ENCODE measurements at places on chromosomes 3 and 15.

GRCh38 chr15:28977377-28978010, 91.7 kb downstream of the APBA2 start:
- DNase-seq = no peak

- DNase-seq = no peak
Observed at GRCh38 chr3:28916713-28917499, 364.0 kb upstream of the RBMS3 start.

GRCh38 chr15:88220443-88221335, 35.9 kb downstream of the NTRK3 start:
- peak; percentile 58 for DNase-seq

DNA sequence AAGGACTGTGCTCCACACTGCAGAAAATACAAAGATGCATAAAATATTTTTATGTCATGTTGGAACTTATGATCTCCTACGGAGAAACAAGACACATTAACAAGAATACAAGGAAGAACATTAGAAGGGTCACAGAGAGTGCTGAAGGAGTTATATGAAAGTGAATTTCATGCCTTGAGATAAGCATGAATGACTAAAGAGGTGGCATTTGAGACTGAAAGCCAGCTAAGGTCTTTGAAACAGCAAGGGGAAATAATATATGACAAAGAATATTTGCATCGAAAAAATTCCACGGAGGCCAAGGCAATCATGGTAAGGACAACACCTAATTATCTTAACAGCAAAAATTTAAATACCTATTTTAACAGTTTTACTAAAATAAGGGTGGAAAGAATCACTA, 12.5 kb downstream of the GSK3B start:
- DNase-seq = no peak

GRCh38 chr15:79003301-79003700, 58.5 kb upstream of the CTSH start:
- no peak for DNase-seq

- no peak for DNase-seq
Observed at GRCh38 chr15:57061281-57061680, 142.8 kb downstream of the TCF12 start.

GRCh38 chr3:77381431-77381830, 341.5 kb downstream of the ROBO2 start:
- no peak for DNase-seq

DNA sequence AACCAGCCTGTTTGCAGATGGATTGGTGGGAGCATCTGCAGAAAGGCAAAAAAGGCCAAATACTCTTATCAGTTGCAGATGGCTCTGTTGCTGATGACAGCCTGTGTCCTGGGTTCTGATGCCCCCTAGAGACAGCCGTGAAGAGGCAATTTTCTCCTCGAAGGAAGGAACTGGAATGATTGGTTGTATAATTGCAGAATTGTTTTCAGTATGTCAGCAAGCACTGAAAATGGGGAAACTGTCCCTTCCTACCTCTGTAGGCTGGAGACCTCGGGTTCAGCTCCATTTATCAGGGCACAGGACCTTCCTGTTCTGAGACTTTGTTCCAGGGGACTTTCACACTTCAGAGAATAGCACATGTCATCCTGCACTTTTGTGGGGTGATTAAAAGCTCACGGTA, 103.0 kb downstream of the PGPEP1L start:
- DNase-seq = no peak

GRCh38 chr3:197482001-197482400, 73.8 kb downstream of the BDH1 start:
- no peak for DNase-seq

- DNase-seq = no peak
Observed at GRCh38 chr15:80773122-80773551, 6.0 kb upstream of the CEMIP start.

DNA sequence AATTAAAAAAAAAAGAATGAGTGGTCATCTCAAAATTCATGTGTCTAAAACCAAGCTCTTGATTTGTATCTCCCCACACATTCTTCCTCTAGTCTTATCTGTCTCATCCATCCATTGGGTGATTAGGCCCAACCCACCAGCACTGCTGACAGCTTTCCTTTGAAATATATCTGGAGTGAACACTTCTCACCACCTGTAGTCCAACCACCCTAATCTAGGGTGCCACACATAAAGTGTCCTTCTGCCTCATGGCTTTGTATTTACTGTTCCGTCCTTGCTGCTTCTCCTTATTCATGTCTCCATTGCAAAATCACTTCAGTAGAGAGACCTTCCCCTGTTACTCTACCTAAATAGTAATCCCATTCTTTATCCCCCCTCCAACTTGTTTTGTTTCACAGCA, 82.4 kb upstream of the PTX3 start:
- DNase-seq = no peak

GRCh38 chr3:118688396-118688884, 346.2 kb downstream of the IGSF11 start:
- DNase-seq = no peak

GRCh38 chr3:111851511-111851954, 7.5 kb upstream of the PHLDB2 start:
- no peak for DNase-seq

DNA sequence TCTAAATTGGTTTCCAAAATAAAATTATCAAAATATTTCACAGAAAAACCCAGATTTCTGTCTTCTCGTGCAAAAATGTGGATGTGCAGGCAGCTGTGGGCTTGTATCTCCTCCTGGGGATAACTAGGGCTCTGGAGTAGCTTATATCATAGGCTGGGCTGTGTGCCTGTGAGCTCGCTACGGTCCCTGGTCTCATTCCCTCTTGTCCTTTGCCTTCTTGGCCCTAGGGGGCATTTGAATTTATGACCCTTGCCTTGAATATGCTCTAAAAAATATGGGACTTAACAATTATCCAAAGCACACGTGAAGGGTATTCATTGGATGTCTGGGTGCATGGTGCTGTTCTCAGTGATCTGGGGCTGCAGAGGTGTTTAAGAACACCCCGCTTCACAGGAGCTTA, 132.6 kb downstream of the PDZRN3 start:
- no peak for DNase-seq

DNA sequence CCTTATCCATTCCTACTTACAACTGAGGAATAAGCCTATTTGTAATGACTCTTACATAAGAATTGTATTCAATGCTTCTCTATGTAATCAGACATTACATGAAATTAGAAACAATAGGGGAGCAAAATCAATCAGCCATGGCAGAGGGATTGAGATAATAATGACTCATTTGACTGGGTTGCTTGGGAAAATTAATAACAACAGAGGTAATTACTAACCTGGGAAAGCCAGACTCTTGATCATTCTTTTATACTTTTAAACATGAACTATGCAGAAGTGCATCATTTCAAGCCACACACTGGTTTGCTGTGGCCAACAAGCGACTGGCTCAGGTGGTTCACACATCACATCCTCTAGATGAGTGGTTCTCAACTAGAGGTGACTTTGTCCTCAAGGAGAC, 126.3 kb upstream of the CRBN start:
- no peak for DNase-seq

DNA sequence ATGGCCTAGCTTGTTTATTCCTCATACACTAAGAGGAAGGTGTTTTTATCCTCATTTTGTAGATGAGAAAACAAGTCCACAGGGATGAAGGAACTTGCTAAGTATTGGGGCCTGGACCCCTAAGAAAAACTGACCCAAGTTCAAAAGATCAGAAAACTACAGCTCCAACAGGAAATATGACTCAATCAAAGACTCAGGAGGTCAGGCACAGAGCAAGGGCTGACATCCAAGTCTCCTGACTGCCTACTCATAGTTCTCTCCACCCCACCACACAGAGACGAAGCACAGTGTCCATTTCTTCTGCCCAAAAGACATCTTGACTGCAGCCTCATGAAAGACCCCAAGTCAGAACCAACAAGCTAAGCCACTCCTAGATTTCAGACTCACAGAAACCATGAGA, 26.9 kb upstream of the TPM1 start:
- peak; percentile 60 for DNase-seq

Data from ascending aorta (tissue), 2 donors.